ENCODE measurements at places on chromosomes 5 and 9. TPM values are rescaled to one million over a fixed set of nuclear protein-coding genes. Genes with fewer than 3 reads are reported as not detected.

Gene PCDHGA9
- total RNA-seq: 4.5 TPM

Gene CARD9
- total RNA-seq: 0.79 TPM

Gene CDO1
- 5.4 TPM for total RNA-seq

Gene TLR4
- 14.4 TPM for total RNA-seq

Gene C5orf52
- total RNA-seq: not detected

Gene SOHLH1
- not detected for total RNA-seq

Gene DENND1A
- total RNA-seq: 12.9 TPM

Gene DTWD2
- 15.0 TPM for total RNA-seq

Gene NR3C1
- 53.0 TPM for total RNA-seq

Gene PCDHB8
- 1.8 TPM for total RNA-seq

DNA sequence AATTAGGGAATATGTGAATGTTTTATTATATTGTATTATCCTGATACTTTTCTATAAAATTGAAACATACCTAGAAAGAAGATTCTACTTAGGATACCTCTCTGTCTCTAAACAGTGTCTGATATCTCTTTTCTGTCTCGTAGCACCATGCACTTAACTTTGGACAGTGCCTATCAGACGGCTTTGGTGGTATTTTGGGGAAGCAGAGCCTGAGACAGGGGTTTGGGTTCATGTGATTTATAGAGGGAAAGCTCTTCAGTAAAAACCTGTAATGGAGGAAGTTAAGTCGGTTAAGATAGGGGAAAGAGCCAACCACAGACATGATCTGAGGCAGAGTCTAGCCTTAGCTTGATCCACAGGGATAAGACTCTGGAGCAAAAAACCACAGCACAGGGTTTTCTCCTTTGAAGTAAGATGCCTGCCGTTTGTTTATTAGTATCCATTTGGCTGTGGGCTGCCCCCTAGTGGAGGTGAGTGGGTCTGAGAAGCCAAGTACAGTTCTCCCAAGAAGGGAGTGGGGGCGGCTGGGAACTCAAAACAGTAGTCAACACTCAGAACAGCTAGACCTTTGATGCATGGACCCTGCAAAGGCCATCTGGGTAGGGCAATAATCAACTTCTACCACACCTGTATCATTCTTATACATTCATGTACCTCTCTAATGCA, 141.2 kb upstream of the ASTN2 start:
- DNase-seq: peak; percentile 32

- no peak for DNase-seq
These were observed 1.3 kb downstream of the TNC start for GRCh38 chr9:115116421-115117284.

GRCh38 chr5:16883176-16883575, 52.9 kb downstream of the MYO10 start:
- DNase-seq: no peak

DNA sequence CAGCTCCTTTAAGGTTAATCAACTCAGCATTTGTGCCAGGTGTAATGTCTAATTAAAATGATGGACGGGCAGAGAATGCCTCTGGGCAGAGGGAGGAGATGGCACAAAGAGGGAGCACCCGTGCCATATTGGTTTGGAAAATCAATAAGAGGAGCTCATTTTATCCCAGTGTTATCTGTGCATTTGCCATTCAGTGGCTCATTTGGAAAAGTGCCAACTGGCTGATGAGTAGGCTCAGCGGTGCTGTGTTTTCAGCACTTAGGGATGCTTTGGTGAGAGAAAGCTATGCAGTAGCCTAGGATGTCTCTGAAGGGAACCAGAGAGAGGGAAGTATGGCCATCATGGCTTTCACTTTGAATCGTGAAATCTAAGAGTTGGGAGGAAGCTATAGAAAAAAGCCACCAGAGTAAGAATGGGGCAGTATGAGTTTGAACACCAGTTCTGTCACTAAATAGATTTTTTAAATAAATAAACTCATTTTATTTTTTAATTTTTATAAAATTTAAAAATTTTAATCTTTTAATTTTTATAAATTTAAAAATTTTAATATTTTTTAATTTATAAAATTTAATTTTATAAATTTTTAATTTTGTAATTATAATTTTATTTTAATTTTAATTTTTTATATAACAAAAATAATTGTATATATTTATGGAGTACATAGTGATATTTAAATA, 472.8 kb downstream of the BRINP1 start:
- no peak for DNase-seq

- peak; percentile 85 for DNase-seq
These were observed 26.4 kb downstream of the ZDHHC11B start for GRCh38 chr5:757931-758697.

DNA sequence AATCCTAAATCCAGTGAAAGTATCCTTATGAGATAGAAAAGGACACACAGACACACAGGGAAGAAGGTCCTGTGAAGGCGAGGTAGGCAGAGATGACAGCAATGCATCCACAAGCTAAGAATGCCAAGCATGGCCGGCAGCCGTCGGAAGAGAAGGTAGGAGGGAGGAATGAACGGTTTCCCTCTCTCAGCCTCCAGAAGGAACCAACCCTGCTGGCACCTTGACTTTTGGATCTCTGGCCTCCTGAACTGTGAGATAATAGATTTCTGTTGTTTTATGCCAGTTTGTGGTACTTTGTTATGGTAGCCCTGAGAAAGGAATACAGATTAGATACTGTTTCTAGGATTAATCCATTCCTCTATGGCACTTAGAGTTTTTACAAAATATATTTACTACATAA, 76.1 kb upstream of the PANK3 start:
- no peak for DNase-seq

- DNase-seq: peak; percentile 37
These were observed 558 bp upstream of the SMAD5 start for GRCh38 chr5:136132087-136132486.

- no peak for DNase-seq
These were observed 301.5 kb upstream of the ACTBL2 start for GRCh38 chr5:57784121-57784520.

- DNase-seq: no peak
These were observed 107.1 kb downstream of the OXCT1 start for GRCh38 chr5:41763081-41763480.

DNA sequence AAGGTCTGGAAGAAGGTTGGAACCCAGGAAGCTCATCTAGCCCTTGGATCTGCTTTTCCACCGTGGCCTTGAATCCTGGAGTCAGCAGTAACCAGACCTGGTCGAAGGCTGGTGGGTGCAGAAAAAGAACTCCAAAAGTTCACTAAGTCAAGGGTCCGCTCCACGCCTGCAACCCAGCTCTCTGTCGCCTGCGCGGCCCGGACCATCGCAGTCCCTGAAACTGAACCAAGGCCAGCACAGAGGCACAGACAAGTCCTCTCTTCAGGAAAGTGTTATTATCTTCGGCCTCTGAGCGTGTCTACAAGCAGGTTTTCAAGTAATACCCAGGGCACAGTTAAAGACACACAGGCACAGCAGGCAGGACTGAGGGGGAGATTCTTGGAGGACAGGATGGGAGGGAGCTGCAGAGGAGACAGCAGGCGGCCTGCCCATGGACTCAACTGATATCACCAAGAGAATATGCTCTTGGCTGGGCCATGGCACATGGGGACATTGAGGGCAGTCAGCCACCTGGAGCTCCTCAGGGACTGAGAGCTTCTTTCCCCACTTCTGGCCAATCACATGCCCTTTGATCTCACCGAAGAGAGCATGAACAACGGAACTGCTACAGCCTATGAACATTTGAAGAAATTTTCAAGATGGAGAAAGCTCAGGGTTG, 45.8 kb upstream of the SEMA4D start:
- DNase-seq: no peak

DNA sequence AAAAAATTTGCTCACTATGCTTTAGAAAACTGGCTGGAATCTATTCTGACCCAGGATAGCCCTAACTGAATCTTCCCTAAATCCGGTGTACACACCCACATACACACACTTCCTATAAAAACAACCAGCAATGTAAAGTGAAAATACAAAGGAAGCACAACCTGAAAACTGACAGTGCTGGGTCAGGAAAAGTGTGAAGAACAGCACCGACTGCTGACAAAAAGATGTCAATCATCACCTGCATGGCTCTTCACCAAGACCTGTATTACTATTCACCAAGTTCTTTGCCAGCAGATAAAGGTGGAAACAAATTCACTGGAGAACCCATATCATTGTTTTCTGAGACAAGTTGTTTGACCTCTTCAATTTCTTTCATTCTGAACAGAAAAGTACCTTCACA, 293.8 kb upstream of the GRAMD2B start:
- no peak for DNase-seq

- peak; percentile 60 for DNase-seq
These were observed 12.7 kb downstream of the VAV2 start for GRCh38 chr9:133979273-133979920.

GRCh38 chr9:84419031-84419602, 78.6 kb upstream of the SLC28A3 start:
- no peak for DNase-seq

DNA sequence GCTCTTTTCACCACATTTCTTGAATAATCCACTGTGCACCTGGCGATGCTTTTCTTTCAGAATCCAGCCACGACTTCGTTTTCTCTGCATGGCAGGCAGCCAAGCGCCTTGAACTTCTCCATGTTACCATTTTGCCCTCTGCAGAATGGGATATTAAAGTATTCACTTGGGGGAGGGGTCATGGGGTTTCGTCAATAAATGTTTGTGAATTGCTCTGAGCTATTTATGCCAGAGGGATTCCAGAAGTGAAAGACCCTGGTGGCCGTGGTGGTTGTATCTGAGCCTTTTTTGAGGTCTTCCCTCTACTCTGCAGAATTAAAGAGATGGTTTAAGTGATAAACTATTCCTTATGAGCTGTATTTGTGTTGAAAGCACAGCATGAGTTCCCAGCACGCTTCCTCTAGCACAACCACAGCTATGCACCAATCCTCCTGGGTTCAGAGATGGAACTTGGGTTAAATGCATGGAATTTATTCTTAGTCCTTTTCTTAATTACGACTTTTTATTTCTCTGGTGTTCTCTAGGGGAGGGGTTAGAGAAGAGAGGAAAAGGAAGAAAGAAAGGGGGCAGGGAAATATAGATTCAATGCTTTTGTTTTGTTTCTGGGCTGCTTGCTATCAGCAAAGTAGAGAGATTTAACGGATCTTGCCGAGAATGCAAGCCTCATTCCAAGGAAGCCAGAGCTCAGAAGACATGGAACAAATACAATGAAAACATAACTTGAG, 478.2 kb upstream of the TNC start:
- no peak for DNase-seq

- DNase-seq: no peak
These were observed 271.1 kb upstream of the NMUR2 start for GRCh38 chr5:152676196-152676595.

DNA sequence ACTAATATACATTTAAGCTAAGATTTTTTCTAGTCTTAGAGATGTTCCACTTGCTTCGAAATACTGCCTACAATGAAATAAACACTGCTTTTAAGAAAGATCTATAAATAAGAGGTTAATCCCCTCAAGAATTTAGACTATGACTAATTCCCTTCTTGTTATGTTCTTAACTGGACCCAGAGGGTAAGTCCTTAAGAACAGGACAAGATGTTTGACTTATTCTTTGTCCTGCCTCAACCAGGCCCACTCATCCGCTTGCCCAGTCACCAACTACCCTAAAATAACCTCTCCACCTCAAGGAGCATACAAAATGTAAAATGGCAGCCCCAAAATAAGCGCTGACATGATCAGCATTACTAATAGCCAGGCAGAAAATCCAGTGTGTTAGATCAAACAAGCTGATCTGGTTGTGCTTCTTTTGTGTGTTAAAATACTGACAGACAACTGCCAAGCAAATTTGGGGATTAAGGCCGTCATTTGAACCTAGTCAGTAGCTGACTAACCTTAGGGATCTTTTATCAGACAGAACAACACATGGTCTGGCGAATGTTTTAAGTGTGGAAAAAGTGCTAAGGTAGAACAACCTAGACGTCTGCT, 93.7 kb upstream of the SMC5 start:
- no peak for DNase-seq

DNA sequence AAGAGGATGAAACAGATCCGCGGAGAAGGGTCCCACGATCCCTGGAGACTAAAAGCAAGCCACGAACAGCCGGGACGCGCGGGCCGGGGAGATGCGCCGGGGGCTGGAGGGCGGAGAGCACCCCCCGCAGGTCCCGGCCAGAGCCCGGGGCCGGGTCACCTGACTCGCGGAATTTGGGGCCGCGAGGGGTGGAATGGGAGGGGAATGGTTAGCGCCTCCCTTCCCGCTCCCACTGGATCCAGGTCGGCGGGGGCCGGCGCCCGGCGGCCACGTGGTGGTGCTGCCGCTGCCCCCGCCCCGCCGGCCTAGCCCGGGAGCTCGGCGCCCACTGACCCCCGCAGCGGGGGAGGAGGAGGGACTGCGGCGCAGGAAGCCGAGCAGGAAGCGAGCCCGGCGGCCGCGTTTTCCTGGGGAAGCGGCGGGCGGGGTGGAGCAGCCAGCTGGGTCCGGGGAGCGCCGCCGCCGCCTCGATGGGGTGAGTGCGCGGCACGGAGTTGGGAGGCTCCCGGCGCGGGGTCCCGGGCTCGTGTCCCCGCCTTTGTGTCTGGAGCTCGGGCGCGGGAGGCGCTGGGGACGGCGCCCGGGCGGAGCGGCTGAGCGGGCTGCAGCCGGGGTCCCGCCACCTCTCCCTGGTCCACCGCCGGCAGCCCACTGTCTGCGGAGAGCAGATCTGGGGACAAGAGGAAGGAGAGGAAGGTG, at the start of gene RAI14:
Gene RAI14, plus strand, starts transcription at position 328 of the 699 bp plus-strand sequence. CDS start 30,592 bp downstream, outside the sequence.
- DNase-seq: peak; percentile 85

DNA sequence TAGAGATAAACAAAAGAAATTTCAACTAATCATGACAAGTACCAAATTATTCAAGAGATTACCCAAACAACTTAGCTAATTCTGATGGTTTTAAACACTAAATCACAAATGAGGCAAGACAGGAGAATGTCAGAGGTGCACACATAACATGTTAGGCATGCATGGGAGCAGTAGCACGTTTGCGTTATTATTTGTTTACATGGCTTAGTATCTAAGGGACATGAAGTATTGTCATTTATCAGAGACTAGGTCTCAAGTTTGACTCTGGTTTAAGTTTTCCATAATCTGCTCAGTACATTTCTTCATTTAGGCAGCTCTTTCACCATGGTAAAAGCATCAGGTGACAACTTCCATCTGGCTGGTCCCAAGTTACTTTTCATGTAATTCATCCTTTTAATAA, 244.1 kb upstream of the TNC start:
- DNase-seq: no peak

DNA sequence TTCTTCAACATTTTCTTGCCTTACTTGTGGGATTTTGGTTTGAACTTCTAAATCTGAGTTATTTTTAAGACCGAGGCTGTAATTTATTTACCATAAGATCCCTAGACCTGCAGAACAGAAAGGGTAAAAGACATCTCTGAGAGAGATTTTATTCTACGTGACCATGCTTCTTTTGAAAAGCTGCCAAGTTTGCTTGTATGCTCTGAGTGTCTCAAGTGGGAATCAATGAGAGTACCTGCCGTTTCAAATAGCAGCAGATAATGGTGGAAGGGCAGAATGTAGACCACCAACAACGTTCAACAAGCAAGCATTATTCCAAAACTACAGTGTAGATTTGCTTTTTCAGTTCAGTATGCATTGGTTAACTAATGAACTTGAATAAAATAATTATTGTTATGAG, 108.6 kb upstream of the MINAR2 start:
- no peak for DNase-seq

DNA sequence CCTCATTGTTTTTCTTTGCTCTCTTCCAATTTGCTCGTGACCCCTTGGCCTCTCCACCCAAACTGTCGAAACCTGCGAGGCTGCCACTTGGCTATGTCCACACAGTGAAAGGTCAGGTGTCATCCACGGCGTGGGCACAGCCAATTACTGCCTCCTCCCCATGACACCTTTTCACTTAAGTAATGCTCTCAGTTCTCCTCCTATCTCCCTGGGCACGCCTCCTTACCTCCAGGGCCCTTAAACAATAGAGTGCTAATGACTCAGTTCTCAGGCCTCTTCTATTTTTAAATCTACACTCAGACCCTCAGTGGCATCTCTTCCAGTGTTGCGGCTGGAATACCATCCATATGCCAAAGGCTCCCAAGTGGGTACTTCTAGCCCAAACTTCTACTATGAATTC, 256.8 kb downstream of the ROR2 start:
- DNase-seq: no peak
